ENCODE measurements at places on chromosomes 7 and 10.

DNA sequence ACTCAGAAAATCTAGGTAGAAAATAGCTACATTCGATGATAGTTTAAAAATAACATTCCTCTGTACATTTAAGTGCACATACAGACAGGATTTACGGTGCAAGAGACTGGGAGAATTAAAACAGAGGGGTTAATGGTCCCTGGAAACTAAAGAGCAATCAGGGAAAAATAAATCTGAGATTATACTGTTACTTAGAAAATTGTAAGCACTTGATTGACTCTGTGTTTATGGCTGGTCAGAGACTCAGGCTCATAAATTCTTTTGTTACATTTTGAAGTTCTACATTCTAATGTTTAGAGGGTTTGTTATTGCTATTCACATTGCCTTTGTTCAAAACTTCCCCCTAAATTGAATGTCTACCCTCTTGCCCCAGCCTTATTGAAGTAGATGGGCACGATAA is 54.4 kb downstream of the CDCA7L start:
- no peak for DNase-seq

DNA sequence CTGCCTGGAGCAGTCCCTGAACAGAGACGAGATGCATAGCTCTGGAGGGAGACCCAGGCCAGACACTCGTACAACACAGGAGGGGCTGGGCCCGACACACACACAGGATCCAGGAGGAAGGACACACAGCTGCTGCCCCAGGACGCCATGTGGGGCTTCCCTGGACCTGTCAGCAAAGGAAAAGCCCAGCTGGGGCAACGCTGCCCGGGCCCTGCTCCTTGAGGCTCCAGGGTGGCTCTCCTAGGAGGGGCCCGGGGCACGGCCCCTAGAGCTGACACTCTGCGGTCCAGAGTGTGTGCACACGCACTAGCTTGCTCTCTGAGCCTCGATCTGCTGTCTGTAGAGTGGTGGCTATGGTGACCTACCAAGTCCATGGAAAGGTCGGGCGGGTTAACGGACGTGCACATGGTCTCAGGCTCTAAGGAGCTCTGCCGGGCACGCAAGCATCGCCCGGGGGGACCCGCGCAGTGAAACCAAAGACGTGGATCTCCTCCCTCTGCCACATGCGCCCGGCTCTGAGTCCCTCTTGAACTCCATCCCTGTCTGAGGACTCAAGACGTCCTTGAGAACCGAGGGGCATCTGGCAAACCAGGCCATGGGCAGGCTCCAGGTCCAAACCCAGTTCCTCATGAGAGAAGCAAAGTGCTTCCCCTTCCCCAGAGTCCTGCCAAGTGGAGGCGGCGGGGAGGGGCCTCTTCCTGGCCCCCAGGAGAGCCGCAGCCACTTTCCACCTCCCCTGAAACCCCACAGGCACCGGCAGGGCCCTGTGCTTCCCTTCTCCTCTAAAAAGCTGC is 279.0 kb downstream of the ELFN1 start:
- no peak for DNase-seq

- no peak for DNase-seq
Measured at GRCh38 chr7:461453-462172, 58.0 kb downstream of the PDGFA start.

DNA sequence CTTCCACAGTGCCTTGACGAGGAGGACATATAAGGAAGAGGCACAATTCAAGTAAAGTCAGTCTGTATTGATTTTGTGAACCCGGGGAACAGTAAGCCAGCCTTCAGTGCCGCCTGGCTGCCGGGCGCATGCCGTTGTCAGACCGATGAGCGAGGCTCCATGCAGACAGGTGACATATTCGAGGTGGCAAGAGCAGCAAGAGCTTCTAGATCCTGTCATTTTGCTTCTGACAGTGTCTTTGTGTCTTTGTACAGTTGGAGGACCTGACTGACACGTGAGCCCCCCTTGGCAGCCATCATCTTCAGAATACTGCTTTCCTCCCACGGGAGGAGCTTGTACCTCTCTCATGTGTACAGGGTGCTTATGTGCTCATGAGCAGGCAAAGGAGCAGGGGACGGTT is 387.5 kb upstream of the GALNT17 start:
- DNase-seq = no peak

All from NCI-H460 (cell line).